ENCODE measurements at places on chromosomes 5 and 9.

DNA sequence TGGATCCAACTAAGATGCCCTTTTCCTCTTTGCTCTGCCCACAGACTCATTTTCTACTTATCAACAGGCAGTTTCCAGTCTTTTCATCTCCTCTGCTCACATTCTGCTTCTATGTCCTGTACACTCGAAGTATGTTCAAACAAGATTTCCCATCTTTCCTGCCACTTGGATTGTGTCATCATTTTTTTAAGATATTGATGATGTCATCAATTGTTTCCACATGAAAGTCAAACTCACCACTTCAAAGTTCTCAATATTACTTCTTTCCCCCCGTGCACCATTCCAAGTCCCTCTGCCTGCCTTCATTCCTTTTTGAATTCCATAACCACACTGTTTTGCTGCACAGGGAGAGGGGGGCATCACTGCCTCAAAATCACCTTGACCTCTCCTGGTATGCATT is 175.0 kb upstream of the RFX3 start:
- no peak for DNase-seq

DNA sequence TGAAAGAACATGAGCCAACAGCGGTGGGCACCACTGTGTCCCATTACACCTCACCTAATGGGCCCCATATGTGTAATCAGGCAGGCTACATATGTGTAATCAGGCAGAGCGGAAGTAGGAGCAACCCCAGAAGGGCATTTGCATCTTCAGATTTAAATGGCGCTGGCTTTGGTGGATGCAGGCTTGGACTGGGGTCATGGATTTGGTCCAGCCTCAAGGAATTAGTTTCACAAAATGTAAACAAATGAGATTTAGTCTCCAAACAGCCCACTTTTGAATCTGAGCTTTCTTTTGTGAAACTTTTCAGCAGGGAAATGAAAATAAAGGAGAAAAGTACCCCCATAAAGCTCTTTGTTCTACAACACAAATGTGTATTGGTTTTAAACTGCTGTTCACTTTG is 161.3 kb downstream of the LPAR1 start:
- no peak for DNase-seq

DNA sequence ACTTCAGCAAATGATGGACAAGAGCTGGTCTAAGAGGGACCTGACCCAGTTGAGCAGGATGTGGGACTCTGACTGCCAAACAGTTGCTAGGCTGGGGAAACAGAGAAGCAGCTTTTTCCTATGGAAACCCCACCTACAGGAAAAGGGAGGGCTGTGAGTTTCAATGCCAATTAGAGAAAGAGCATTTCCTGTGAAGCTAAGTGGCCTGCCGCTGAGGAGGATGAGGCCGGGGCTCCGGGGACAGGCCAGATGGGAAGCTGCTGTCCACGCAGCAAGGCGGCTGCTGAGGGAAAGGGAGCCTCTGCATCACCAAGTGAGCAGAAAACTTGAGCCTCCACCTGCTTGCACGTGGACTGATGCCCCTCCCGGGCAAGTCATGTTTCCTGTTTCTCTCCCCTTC is at the start of gene PCDH12:
TSS of gene PCDH12 (minus strand) at position 90 of the 400 bp plus-strand sequence. CDS start 351 bp downstream, outside the sequence.
- no peak for DNase-seq

GRCh38 chr9:2802494-2802921 is 41.4 kb downstream of the PUM3 start:
- no peak for DNase-seq

GRCh38 chr5:1285883-1286291 is 9.0 kb downstream of the TERT start:
- DNase-seq = no peak

DNA sequence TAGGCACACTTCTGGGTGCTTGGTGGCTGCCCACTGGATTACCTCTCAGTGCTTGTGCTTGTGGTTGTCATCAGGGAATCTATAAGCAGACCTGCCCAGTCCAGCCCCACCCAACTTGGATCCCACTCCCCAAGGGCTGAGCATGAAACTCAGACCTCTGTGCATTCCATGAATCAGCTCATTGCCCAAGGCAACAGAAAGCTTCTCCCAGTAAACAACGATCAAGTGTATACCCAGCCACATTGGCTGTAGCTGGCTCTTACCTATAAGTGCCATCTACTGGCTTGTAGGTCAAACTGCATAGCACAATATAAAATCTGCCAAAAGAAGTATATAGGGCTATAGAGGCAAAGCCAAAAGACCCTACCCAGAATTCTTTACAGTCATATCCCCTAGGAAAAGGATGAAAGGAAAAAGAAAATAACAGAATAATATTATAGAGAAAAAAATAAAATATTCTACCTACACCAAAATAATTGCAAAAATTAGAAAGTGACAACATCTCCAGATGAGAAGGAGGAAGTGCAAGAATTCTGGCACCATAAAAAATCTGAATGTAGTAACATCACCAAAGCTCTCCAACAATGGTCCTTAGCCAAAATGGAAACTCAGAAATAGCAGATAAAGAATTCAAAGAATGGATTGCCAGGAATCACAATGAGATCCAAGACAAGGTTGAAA is 321.0 kb upstream of the TRPC7 start:
- no peak for DNase-seq

- DNase-seq = no peak
Observed at GRCh38 chr5:135444360-135444759, 2.8 kb downstream of the DCANP1 start.

DNA sequence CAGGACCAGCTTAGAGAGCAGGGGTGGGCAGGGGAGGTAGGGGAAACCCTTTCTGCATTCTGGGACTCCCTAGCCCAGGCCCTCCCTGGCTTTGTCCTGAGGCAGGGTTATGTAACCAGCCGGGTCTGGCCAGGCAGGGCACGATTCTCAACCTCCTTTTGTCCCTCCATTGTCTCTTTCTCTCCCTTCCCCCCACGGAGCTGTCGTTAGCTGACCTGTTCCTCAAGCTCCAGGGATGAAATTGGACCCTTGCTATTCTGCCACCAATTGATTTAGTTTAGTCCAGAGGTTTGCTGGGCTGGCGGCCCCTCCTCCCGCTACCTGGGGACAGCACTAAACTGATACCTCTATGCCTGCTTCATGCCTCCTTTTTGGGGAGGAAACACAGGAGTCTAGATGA is 9.4 kb upstream of the NDST1 start:
- DNase-seq = no peak

- DNase-seq = no peak
Observed at GRCh38 chr5:114782869-114783268, 386.8 kb downstream of the TRIM36 start.

- no peak for DNase-seq
Observed at GRCh38 chr5:19001054-19001453, 986.9 kb downstream of the CDH18 start.

DNA sequence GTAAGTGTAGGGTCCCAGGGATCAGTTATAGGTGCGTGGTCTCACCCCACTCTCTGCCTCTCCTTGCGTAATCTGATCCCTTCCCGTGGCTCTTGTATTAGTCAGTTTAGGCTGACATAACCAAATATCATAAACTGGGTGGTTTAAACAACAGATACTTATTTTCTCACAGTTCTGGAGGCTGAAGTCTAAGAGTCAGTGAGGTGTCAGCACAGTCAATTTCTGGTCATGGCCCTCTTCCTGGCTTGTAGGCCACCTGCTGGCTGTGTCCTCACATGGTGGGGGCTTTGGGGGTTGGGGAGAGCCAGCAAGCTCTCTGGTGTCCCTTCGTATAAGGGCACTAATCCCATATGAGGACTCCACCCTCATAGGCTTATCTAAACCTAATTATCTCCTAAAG is 32.3 kb downstream of the CARTPT start:
- DNase-seq = no peak

DNA sequence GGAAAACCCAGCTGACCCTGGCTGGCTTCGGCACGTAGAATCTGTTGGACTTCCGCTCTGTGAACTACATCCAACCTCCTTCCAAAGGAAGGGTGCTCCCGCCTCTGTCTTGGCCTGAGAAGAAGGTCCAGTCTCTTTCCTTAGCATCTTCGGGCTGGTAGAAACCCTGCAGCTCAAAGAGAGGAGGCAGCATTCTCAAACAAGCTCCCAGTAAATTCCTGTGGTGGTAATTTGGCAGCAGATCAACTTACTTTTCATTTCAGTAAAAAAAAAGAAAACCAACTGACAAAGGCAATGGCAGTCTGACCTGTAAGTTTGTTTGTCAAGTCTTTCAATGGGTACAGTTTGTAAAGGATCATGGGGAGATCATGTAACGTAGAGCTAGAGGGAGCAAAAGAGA is 176.7 kb downstream of the MED10 start:
- no peak for DNase-seq

- DNase-seq = no peak
Observed at GRCh38 chr9:103913899-103914298, 180.2 kb upstream of the SMC2 start.

- DNase-seq = no peak
Observed at GRCh38 chr9:27561685-27562084, 11.6 kb downstream of the C9orf72 start.
